ENCODE measurements at places on chromosomes 11 and 22.

GRCh38 chr11:96969251-96969650, 579.4 kb downstream of the JRKL start:
- DNase-seq: no peak

- no peak for DNase-seq
Measured at GRCh38 chr11:6321961-6322362, 1.7 kb upstream of the CAVIN3 start.

DNA sequence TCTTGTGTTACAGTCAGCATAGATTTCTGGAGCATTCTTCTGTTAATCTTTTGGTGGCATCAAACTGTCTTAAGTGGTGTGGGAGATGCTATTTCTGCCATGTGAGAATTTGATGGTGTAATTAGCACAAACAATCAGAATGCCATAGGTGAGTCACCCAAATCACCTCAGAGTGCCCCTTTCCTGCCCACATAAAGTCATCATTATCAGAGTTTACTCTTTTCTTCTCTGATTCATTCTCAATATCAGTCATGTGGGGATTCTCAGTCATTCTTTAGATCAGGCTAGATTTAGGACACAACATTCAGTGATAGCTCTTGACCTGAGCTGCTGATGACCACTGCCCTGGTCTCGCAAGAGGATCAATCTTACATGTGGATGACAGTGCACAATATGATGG, 23.7 kb upstream of the MS4A6A start:
- no peak for DNase-seq

GRCh38 chr11:132134322-132134721, 763.9 kb downstream of the NTM start:
- DNase-seq: no peak

- DNase-seq: no peak
Measured at GRCh38 chr22:27489178-27489675, 312.3 kb downstream of the MN1 start.

GRCh38 chr22:50255099-50255498, 4.0 kb upstream of the HDAC10 start:
- DNase-seq: no peak

DNA sequence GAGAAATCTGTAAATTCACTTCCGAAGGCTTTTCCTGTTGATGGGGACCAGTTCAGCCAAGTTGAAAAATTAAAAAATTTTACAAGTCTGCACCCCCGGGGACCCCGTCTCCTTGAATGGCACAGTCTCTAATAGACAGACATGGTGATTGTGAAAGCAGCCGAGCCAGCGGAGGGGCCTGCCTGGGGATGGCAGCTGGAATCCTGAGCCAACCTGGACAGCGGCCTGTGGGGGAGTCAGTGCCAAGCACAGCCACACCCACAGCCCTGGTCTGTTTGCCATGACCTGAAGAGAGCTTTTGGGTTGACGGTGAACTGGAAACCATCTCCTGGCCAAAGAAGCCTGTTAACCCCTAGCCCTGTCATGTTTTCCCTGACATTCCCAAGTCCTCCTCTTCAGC, 64.7 kb downstream of the PARVG start:
- DNase-seq: no peak

DNA sequence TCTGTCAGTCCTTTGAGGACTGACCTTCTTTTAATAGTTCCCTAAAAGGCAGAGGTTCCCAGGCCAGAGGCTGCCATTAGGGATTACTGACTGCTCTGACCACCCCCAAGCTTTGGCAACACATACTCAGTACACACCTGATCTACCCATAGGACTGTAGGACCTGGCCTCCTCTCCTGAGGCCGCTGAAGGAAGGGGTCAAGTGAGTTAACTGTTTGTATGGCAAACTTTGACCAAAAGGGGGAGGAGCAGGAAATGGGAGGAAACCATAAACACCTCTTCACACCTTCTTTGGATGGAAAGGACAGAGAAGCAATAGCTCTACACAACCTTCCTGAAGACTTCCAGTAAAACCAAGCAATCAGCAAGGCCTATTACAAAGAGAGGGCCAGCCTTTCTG, 104.0 kb downstream of the APOL5 start:
- no peak for DNase-seq

DNA sequence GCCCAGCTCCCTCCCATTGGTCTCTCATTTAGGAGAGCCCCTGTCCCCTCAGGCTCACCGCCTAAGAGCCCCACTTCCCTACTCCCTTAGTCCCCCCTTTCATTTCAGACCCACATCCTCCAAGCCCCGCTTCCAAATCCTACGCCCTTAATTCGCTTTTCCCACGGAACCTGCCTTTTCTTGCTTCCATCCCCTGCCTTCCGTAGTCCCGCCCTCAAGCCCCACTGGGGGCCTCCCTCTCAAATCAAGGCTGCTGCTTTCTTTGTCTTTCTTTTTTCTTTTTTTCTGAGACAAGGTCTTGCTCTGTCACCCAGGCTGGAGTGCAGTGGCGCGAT, 396 bp downstream of the CCDC157 start:
- DNase-seq: no peak

DNA sequence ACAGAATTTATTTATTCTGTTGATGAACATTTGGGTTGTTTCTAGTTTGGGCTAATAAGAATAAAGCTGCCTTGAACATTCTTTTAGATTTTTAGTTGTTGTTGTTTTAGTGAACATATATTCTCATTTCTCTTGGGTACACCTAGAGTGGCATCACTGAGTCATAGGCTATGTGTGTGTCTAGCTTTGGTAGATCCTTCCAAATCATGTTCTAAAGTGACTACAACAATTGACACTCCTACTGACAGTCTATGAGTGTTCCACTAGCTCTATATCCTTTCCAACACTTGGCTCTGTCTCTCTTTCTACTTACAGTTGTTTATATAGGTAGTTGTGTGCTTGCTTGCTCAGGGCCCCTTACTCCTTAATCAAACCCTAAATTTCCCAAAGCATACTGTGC, 346.0 kb upstream of the NCAM1 start:
- no peak for DNase-seq

GRCh38 chr11:69718147-69718546, 14.3 kb upstream of the FGF19 start:
- peak; percentile 69 for DNase-seq

DNA sequence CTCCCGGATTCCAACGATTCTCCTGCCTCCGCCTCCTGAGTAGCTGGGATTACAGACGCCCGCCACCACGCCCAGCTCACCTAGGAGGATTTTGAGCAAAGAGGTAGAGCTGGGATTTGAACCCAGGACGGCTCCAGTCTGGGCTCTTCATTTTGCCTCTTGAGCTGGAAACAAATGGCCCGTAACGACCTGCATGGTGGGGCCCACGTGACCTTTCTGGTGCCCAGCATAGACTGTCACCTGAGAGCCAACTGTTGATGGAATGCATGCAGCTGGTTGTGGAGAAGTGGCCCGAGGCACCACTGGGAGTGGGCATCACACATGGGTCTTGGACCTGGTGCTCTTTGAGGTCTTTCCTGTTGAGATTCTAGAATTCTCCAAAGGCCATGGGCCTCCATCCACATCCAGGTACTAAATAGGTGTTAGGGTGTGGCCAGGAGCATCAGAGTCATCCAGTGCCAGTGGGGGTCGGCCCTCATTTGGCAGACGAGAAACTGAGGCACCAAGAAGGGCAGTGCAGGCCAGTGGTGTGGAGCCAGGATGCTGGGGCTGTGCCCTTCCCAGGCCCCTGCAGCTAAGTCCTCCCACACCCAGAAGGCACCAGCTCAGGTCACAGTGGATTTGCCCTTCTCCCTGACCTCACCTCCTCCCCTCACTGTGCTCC, 3.9 kb downstream of the ATF4 start:
- no peak for DNase-seq

DNA sequence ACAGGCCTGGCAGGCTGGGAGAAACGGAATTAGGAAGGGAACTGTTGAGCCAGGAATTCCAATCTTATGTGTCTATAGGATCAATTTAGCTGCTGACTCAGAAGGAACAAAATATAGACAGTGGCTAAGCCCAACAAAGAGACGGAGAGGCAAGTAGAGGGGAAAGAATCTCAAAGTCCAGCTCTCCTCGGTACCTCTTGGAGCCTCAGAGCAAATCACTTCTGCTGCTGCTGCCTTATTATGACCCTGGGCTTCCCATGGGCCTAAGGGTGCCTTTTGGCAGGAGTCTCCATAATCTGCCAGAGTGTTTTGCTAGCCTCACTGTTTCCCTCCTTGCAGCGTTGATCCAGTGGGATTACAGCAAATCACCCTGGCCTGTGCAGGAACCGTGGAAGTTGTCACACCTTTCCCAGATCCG, 31.7 kb downstream of the PAX6 start:
- DNase-seq: no peak

DNA sequence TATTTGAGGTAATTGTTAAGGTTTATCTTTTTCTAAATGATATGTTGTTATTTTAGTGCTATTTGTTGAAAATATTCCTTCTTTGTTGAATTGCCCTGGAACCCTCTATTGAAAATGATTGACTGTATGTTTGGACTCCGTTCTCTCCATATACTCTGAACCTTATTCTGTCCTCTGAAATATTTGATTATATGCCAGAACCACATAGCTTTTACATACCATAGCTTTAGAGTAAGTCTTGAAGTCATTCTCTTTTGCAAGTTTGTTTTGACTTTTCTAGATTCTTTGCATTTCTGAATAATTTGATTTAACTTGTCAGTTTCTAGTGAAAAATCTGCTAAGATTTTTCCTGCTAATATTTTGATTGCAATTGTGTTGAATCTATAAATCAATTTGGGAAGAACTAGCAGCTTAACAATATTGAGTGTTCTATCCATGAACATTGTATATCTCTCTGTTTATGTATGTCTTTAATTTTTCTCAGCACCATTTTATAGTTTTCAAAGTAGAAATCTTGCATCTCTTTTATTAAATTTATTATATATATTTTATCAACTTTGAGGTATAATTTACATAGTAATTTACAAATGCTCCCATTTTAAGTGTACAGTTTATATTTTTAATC, 51.7 kb upstream of the PITPNB start:
- DNase-seq: no peak

GRCh38 chr22:49413146-49413545, 414.5 kb downstream of the BRD1 start:
- DNase-seq: no peak

GRCh38 chr11:26557666-26558065, 14.4 kb downstream of the MUC15 start:
- no peak for DNase-seq

DNA sequence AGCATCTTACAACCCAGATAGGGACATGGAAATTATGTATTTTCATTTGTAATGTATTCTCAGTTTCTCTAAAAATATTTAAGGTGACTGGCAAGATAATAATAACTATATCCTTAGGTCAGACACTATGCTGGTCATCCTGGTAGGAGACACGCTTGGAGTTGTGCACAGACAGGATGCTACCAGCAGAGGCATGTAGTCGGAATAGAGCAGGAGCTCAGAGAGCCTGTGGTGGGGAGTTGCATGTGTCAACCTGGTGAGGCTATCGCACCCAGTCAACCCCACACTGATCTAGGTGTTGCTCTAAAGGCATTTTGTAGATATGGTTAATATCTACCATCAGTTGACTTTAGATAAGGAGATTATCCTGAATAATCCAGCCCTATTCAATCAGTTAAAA, 318.5 kb downstream of the MIAT start:
- DNase-seq: no peak

DNA sequence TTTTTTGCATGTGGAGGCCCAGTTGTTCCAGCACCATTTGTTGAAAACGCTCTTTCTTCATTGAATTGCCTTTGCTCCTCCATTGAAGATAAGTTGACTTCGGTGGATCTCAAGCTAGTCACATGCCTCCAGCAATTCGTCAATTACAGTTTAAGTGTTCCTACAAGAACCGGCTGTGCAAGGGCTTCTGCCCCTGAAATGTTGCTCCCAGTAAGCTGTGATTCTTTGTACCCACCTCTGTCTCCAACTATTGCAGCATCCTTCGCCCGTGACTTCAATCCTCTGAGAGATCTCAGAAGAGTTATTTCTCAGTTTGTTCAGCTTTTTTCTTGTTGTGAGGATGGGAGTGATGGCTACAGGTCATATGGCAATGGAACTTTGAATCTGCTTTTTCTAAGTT, 194.2 kb upstream of the B3GAT1 start:
- DNase-seq: no peak

DNA sequence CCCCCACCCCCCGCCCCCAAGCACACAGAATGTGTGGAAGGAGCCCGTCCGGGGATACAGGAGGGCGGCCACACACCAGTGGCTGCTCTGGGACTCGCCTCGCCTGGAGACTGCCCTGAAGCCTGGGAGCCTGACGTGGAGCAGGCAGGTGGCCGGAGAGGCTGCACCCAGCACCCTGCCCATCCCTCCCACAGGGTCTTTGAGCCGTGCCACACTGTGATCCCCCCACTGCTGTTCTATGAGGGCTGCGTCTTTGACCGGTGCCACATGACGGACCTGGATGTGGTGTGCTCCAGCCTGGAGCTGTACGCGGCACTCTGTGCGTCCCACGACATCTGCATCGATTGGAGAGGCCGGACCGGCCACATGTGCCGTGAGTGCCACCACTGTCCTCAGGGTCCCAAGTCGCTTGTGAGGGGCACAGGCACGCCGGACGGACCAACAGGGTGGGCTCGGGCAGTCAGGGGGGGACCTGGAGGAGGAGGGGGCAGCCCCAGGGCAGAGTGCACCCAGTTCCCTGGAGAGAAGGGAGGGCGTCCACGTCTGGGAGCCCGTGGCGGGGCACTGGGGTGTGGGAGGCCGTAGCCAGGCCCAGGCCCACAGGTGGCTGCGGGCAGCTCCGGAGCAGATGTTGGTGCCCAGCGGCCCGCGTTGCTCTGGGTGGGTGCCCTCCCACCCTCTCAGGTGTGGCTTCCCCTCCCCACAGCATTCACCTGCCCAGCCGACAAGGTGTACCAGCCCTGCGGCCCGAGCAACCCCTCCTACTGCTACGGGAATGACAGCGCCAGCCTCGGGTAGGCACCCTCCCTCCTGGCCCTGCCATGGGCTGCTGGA, 27.0 kb upstream of the MUC5B start:
- DNase-seq: no peak

GRCh38 chr11:104286129-104286528, 122.2 kb upstream of the PDGFD start:
- no peak for DNase-seq

DNA sequence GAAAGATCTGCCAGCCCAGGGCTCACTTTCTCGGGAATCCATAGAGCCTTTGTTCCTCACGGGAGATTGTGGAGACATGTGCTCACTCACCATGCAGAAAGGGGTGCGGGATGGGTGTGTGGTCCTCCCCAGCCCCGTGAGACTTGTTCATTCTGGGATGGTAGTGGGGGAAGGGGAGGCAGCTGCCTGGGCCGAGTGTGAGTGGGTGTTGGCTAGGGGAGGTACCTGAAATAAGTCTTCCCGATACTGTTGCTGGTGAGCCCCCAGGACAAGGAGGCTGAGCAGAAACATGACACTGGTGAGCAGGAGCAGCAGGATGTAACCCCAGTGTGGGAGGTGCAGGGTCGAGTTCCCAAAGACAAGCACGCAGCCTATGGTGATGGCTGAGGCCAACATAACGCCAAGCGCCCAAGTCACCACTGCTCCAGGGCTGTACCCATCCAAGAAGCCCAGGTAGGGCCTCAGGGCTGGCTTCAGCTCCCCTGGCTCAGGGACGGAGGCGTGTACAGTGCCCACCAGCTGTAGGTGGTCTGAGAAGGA, 2.8 kb downstream of the SLC7A4 start:
- DNase-seq: no peak
